ENCODE measurements at places on chromosomes 1 and 21. TPM values are rescaled to one million over a fixed set of nuclear protein-coding genes. Genes with fewer than 3 reads are reported as not detected.

Gene HSD3B1
- polyA plus RNA-seq: not detected

GRCh38 chr1:205250699-205251098, 23.0 kb downstream of the TMCC2 start:
- DNase-seq: no peak

- DNase-seq: no peak
These were observed 246.3 kb upstream of the RAB4A start for GRCh38 chr1:229024528-229025130.

GRCh38 chr1:161037661-161038522, 872 bp downstream of the TSTD1 start:
- no peak for DNase-seq

DNA sequence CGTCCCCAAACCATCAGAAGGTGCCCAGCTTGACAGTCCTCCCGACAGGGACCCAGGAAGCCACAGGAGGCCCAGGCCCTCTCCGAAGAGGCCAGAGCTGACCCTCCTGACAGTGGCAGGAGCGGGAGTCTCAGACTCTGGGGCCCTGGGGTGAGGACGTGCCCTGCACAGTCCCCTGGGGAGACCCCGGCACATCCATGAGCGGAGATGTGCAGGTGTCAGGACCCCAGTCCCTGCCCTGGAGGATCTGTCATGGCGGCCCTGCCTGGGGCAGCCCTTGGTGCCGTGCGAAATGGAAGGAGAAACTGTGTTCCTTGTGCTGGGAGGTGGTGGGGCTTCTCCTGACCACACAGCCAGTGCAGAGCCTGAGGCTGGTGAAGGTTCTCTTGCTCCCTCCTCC, 55.8 kb downstream of the OBSCN start:
- DNase-seq: no peak
